Activated T-cell treated with anti-CD3 and anti-CD28 coated beads, Interleukin-2, amount 50 U/mL, for 4 hours (primary cell): ENCODE measurements at places on chromosomes 16 and 17.
A peak's percentile ranks its signal among the peaks of the same experiment; 100 is the strongest.

GRCh38 chr16:15777533-15778203, 79.2 kb downstream of the MYH11 start:
- DNase-seq, result no peak

- DNase-seq, result peak; percentile 46
Observed at GRCh38 chr17:78839762-78840529, 668 bp downstream of the USP36 start.

- no peak for DNase-seq
Observed at GRCh38 chr16:89549007-89549700, 11.3 kb upstream of the RPL13 start.

DNA sequence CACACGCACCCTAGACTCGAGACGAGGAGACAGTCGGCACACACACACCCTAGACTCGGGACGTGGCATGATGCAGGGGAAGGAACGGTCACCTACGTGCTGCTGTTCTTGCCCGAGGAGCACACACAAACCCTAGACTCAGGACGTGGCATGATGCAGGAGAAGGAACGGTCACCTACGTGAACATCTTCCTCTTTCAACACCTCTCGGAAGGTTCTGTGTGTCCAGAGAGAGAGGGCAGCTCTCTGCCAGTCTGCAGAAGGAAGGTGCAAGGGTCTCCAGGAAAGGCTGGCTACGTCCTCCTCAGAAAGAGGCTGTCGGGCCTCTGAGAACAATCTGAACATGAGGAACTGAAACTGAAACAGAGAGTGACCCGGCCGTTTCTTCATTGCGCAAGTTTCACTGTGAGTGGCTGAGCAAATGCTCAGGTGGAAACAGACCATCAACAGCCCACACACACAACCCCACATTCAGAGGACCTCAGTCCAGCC, 43.4 kb downstream of the ZNF276 start:
- DNase-seq, result peak; percentile 19

GRCh38 chr17:34406226-34406625, 43.2 kb upstream of the CCL1 start:
- no peak for DNase-seq

DNA sequence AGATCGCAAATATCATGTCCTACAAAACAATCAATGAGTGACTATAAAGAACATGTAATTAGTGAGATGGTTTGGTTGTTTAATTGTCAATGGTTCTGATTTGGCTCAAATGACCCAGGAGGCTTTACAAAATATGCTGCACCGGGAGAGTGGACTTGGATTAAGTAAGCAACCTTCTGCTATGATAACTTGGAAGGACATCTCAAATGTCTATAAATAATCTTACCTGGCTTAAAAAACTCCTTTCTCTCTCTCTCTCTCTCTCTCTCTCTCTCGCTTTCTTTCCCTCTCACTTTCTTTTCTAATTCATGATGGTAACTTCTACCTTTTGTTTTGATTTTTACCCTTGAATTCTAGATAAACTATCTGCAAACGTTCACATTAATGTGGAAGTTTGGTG, 14.2 kb downstream of the KCNJ2 start:
- no peak for DNase-seq
